Activated T-cell treated with anti-CD3 and anti-CD28 coated beads, Interleukin-2, amount 50 U/mL, for 72 hours (primary cell): ENCODE measurements at places on chromosomes 1 and 21.

- DNase-seq: peak; percentile 10
Observed at GRCh38 chr1:7470904-7471638, 300.0 kb upstream of the VAMP3 start.

GRCh38 chr1:164575356-164575886 lies 16.4 kb downstream of the PBX1 start:
- DNase-seq: no peak

GRCh38 chr1:193685986-193686385 lies 499.6 kb upstream of the B3GALT2 start:
- no peak for DNase-seq

DNA sequence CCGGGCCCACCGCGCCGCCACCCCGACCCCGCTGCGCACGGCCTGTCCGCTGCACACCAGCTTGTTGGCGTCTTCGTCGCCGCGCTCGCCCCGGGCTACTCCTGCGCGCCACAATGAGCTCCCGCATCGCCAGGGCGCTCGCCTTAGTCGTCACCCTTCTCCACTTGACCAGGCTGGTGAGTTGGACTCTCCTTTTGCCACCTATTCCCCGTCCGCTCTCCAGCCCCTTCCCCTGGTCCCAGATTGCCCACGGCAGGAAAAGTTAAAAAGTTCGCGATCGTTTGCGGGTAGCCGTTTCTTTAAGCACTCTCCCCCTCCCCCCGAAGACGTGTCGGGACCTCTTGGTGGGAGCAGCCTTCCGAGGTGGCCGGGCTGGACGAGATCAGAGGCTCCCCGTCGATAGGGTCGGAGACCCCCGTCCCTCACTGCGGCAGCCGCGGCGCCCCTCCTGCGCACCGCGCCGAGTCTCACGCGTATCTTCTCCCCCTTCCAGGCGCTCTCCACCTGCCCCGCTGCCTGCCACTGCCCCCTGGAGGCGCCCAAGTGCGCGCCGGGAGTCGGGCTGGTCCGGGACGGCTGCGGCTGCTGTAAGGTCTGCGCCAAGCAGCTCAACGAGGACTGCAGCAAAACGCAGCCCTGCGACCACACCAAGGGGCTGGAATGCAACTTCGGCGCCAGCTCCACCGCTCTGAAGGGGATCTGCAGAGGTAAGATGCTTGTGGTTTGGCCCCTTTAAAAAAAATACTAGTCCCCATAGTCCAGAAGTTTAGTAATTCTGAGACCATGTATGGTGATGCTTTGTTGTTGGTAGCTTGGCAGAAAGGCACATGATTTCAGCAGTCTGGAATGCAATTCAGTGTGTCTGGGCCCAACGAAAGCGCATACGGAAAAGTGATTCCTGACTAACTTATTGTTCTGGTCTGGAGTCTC lies 576 bp downstream of the CCN1 start:
- peak; percentile 78 for DNase-seq

DNA sequence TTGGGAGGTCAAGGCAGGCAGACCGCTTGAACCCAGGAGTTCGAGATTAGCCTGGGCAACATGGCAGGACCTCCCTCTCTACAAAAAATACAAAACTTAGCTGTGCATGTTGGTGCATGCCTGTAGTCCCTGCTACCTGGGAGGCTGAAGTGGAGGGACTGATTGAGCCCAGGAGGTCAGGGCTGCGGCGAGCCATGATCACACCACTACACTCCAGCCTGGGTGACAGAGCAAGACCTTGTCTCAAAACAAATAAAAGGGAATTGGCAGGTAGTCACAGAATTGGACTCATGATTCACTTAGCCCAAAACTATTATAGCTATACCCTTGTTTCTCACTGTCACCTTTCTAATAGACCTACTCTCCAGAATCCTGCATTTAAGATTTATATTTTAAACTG lies 5.5 kb downstream of the TADA1 start:
- DNase-seq: no peak
